AG04450 (cell line): ENCODE measurements at places on chromosomes 3 and 15.

DNA sequence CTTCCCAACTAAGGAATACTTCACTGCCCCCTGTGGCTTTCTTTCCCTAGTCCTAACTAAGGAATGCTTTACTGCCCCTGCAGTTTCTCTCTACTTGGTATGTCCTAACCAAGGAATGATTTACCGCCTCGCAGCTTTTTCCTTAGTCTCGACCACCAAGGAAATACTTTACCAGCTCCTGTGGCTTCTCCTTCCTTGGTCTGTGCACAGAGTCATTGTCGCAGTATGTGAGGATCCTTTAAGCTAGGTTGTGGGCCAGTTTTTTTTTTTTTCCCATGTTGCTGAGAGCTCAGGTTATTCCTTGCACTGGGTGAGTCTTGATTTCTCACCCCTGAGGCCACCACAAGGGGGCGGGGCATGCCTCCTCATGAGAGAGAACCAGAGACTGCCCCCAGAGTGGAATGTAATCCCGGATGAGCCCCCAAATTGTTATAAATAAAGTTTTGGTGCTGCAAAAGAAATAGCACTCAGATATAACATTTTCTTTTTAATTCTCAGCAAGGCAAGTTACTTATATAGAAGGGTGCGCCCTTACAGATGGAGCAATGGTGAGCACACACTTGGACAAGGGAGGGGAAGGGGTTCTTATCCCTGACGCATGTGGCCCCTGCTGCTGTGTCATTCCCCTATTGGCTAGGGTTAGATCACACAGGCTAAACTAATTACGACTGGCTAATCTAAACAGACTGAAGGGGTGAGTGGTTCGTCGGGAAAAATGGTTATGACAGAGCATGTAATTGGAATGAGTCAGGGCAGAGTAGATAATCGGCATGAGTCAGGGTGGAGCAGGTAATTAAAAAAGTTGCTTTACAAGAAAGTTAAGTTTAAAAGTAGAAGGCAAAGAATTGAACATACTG lies 27.0 kb downstream of the NDUFB4 start:
- DNase-seq = no peak

DNA sequence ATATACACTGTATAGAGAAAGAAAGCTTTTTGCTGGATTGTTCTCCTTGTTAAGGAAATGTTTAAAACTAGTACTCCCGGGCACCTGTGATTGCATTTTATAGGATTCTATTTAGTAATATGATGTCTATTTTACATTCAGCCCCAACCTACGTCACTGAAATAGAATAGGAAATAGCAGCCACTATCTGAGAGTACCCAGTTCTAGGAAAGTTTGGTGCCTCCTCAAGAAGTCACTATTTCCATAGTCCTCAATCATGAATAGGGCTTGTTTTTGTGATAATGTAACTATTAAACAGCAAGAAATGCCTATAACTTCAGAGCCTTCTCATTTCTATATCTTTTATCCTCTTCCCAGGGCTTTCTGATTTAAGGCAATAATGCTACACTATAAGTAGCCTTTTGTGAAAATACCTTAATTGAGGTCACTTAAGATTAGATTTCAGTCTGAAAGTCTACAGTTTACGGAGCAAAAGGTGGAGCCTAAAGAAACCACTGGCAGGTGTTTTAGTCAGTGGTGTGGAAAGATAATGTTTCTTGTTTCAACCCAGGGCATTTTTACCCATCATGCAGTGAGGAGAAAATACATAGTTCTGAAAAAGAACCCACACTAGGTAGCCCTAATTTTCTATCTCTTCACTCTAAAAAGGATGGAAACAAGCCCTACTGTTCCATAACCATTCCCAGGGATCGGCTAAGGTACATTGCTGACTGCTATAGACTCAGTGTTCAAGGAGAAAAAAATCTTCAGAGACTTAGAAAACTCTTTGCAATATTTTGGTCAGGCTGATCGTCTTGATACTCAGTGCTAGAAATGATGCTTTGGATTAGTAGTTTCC lies 38.7 kb downstream of the TIGIT start:
- DNase-seq = no peak

- no peak for DNase-seq
Observed at GRCh38 chr3:63095-63765, 133.3 kb upstream of the CHL1 start.

DNA sequence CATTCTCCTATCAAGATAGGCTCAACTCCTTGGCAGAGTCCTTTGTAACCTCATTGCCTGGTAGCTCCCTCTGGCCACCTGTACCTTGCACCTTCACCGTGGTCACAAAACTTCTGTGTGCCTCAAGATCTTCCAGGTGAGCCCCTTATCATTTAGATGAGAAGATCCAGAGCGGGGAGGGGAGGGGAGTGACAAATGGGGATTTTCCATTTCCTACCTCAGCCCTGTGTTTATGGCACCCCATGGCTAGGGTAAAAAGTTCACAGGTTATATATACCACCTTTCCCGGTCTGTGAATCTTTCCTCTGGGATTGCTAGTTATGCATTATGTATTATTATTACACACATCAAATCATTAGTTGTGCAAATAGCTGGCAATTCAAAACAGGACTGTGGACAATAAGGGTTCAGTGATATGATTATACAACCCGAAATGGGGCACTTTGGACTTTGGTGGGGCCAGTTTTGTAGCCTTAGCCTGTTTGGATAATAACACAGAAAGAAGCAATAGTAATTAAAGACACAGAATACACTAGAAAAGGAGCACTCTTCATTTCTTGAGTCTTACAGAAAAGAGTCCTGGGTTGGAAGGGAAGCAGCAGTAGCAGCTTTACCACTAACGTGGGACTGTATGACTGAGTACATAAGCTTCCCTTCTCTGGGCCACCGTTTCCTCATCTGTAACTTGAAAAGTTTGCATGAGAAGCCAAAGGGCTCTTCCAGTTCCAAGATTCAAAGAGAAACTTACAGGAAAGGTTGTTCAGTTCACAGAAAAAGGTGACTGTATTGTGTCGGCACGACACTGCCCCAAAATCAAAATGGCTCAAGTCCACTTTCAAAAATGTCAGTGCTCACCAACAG lies 7.1 kb downstream of the TLE3 start:
- no peak for DNase-seq

DNA sequence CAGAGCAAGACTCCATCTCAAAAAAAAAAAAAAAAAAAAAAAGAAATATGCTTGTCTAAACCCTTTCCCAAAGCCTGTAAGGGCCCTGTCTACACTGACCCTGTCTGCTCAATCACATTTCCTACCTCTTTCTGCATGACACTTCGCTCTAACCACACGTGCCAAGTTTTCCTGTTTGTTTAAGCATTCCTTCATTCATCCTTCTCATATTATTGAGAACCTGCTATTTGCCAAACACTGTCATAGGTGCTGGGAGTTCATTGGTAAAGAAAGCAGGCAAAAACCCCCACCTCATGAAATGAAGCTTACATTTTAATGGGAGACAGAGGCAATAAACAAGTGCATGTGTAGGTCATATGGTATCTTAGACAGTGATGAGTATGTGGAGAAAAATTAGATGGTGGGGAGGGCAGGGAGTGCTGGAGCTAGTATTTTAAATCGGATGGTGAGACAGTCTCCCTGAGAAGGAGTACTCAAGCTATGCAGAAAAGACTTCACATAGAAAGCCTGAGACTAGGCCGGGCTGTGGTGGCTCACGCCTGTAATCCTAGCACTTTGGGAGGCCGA lies 48.0 kb downstream of the B3GNT5 start:
- no peak for DNase-seq

- DNase-seq = no peak
Observed at GRCh38 chr15:63972801-63973200, 73.5 kb downstream of the DAPK2 start.
